Vagina (tissue), 2 donors: ENCODE measurements at places on chromosomes 13 and 19. TPM values are rescaled to one million over a fixed set of nuclear protein-coding genes. Genes with fewer than 3 reads are reported as not detected.

GRCh38 chr13:50668691-50669271 lies 174.7 kb downstream of the DLEU7 start:
- no peak overlapping the region for H3K4me3 ChIP-seq
- no peak overlapping the region for H3K27ac ChIP-seq
- no peaks in the 10 kb centered on the region for H3K4me1 ChIP-seq
- no peaks in the 10 kb centered on the region for H3K27me3 ChIP-seq
- no peaks in the 10 kb centered on the region for H3K36me3 ChIP-seq

GRCh38 chr19:50515168-50515561 lies 1.5 kb upstream of the ASPDH start:
- no peaks in the 10 kb centered on the region for H3K27me3 ChIP-seq
- peaks cover 6% of the 10 kb centered on the region for H3K4me1 ChIP-seq
- no peaks in the 10 kb centered on the region for H3K36me3 ChIP-seq
- no peak overlapping the region for H3K27ac ChIP-seq
- DNase-seq = no peak

The ANGPTL8 gene
- total RNA-seq = not detected

The GSX1 gene
- total RNA-seq = not detected

The CEACAM20 gene
- not detected for total RNA-seq
